ENCODE measurements at places on chromosomes 13 and 19.

DNA sequence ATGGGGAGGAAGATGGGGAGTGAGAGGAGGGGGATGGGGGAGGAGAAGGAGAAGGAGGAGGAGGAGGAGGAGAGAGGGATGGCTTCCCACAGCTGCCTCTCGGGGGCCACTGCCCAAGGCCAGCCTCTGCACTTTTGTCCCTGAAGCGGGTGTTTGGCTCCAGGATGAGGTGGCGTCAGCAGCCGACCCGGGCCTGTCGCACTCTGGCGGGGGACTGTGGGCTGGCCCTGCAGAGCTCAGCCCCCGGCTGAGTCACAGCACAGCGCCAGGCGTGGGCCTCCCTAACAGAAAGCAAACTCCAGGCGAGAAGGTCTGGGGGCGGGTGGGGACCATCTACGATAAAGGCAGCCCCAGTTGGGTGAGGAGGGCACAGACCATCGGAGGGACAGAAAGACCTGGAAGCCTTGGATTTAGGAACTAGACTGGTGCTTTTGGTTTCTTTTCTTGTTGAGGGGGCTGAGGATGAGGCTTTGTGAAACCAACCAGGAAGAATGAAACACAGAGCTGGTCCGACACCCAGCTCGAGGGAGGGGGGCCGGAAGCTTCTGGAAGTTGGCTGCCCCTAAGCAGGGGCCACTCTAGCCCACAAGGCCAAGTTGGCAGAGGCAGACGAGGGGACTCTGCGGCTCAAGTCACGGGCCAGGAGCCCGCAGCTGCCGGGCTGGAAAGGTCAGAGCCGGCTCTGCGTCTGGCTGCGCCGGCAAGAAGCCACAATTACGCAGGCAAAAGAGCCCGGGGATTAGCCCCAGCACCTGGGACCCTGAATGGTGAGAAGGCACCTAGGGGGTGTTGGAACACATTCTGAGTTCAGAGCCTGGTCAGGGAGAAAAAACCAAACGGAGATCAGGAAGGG, 18.2 kb downstream of the LSM4 start:
- DNase-seq = peak; percentile 82

DNA sequence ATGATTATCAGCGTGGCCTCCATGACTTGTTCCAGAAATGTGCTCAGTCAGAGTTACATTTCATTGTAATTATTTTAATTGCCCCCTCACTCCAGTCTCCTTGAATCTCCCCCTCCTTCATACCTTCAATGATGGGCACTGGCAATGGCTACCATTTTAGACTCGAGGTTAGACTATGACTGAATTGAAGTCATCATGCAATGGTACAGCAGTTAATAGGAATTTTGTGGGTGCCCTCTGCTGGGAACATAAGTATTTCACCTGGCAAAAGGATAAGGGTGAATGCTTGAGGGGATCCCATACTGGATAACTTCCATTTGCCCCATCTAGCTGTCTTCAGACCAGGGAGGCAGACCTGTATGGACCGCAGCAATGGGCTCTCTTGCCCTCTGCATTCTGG, 32.2 kb upstream of the USP12 start:
- DNase-seq = no peak

DNA sequence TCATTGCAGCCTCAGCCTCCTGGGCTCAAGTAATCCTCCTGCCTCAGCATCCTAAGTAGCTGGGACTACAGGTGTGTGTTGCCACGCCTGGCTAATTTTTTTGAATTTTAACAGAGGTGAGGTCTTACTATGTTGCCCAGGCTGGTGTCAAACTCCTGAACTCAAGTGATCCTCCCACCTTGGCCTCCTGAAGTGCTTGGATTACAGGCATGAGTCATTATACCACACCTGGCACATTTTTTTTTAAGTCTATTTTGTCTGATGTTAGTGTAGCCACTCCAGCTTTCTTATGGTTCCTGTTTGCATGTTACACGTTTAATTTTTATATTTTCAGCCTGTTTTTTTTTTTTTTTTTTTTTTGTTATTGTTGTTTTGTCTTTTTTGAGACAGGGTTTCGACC, 24.8 kb downstream of the KDM4B start:
- DNase-seq = no peak

- DNase-seq = no peak
These were observed 438.6 kb downstream of the COG6 start for GRCh38 chr13:40094056-40094455.

DNA sequence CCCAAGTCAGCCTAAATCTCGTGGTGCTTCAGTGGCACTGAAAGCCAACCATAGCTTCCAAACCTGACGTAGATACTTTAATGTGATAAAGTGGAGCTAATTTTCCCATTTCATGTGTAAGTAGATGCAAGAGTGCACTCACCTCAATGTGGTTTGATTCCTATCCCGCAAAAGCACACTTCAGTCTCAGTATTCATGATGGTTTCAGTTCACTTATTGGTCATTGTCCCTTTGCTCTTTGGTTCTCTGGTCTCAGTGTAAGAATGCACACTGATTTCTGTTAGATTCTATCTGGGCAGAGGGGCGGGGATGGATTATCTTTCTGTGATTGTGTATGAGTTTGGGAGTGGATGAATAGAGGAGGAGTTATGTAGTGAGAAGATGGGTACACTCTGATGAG, 340.6 kb downstream of the KCNRG start:
- no peak for DNase-seq

DNA sequence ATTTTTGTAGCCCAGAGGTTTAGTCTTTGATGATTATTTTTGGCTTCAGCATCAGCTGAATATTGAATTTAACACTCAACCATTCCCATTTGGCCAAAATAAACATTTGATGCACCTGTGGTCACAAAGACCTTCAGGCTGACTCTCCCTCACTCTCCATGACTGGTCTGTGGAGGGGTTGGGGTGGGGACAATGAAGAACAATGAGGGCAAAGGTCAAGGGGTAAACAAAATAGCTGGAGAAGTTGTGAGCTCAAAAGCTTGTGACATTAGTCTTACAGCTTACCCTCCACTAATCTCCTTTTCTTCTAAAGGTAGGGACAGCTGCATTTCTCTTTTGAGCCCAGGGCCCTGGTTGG, 86.9 kb downstream of the SLC15A1 start:
- no peak for DNase-seq

DNA sequence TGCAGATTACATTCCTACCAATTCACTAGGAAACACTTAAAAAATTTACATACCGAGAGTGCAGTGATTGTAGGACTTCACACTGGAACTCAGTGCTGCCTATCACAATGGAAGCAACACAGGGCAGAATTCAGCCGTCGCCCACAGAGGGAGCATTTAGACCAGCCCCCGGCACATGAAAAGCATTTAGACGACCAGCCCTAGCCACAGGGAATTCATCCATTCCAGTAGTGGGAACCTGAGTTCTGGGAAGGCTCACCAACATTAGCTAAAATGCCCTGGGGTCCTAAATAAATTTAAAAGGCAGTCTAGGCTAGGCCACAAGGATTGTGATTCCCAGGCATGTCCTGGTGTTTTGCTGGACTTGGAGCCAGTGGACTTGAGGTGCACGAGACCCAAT, 155.2 kb downstream of the LIG4 start:
- DNase-seq = no peak

DNA sequence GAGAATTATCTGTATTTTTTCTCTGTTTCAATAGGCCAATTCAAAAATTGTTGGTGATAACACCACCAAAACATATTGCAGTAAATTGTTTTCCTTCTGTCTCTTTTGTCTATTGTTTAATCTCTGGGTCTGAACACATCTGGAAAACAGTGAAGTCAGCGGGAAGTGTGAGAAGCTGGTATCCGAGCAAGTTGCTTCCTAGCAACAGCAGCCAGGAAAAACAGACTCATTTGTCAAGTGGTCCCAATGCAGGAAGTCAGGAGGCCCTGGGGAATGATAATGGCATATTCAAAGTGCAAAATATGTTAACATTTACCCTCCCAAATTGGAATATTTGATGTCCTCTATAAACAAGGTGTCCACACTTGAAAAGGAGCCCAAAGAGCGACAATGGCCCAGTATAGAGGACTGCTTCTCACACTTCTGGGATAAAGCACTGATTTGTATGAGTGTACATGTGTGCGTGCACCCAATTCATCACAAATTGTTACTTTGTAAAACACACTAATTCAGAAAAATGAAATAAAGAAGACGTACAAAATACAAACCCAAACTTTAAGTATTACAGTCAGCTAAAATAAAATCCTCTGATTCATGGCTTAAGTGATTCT, 515.0 kb downstream of the TBC1D4 start:
- no peak for DNase-seq

GRCh38 chr13:76815344-76815743, 70.9 kb downstream of the KCTD12 start:
- no peak for DNase-seq

- no peak for DNase-seq
These were observed 94.6 kb upstream of the RFC3 start for GRCh38 chr13:33723365-33723764.

DNA sequence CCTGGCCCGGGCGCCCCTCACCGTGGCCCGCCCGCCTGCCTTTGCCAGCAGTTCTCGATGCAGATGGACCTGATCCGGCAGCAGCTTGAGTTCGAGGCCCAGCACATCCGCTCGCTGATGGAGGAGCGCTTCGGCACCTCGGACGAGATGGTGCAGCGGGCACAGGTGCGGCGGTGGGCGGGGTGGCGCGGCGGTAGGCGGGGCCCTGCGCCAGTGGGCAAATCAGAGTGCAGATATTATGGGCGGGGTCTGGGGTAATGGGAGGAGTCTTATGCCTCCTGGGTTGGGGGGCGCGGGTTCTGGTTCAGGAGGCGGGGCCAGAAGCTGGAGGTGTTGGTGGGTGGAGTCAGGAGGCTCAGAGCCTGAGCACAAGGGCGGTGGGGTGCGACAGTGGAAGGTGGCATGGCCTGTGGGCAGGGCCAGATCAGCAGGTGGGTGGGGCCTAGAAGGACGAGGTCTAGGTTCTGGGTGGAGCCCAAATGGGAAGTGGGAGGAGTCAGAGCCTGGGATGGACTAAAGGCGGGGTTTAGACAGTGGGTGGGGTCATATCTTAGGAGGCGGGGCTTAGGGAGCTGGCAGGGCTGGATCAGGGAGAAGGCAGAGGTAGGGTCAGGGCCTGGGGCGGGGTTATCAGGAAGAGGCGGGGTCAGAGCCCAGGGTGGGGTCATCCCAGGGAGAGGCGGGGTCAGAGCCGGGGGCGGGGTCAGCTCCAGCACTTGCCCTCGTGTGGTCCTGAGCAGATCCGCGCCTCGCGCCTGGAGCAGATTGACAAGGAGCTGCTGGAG, 5.6 kb downstream of the APC2 start:
- DNase-seq = peak; percentile 64

DNA sequence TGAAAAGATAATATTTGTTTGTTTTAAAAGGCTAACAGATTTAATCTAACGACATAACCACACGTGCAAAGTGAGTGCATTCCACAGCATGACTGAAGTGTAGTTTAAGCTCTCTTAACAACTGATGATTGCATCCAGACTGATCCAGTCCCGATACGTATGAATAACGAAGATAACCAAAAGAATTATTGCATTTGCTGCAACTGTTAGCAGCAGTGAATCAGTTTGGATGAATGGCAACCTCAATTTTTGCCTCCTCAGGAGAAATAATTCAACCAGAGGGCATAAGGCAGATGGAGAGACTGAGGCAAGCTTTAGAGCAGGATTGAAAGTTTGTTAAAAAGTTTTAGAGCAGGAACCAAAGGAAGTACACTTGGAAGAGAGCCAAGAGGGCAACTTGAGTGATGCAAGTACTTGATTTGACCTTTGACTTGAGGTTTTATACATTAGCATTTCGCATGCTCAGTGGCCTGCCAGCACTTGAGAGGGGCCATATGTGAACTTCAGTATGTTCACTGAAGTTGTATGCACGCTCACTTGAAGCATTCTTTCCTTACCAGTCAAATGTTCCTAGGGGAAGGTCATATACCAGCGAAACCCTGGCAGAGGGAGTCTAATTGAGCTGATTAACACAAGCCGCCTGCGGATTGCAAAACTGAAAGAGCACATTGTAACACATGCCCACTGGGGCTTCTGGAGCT, 835.0 kb upstream of the PCDH20 start:
- no peak for DNase-seq

GRCh38 chr13:83008212-83008929, 873.9 kb downstream of the SLITRK1 start:
- no peak for DNase-seq
